ENCODE measurements at places on chromosomes 11 and 22. TPM values are rescaled to one million over a fixed set of nuclear protein-coding genes. Genes with fewer than 3 reads are reported as not detected.

INCENP gene
- 18.2 TPM for polyA plus RNA-seq

DNA sequence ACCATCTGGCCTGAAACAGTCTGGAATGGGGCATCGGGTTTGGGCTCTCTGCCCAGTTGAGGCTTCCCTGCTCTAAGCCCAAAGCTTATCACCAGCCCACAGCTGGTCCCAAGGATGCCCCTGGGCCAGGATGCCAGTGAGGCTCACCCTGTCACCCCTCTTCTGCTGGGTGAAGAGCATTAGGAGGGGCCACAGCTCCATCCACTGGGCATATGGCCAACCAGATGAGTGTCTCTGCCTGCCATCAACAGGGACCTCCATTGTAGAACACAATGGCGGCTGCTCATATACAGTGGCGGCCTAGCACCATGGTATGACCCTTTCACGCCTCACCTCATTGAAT lies 5.6 kb downstream of the CHST1 start:
- DNase-seq: no peak

- no peak for DNase-seq
These were observed 8.3 kb downstream of the TMEM138 start for GRCh38 chr11:61370349-61371005.

SLC5A1 gene
- 2.2 TPM for polyA plus RNA-seq

GRCh38 chr11:76670485-76671236 lies at the start of gene LRRC32:
Gene LRRC32 (minus strand): TSS chr11:76670747. CDS start chr11:76665954, 4,793 bp downstream.
- DNase-seq: no peak

ALX4 gene
- polyA plus RNA-seq: 1.1 TPM

DNA sequence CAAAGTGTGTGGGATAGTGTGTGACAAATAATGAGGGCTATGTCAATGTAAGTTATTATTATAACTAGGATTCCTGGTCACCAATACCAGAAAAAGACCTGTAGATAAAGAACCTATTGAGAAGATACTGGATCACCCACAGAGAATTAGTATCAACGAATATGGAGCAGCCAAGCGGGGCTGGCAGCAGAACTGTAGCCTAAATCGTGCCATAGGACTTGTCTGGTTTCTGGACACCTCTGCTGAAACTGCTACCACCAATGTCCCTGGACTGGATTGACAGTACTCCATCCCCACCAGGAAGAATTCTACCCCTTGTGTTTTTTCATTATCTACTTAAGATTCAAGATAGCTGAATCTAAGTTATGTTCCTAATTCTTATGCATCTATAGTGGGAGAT lies 30.3 kb upstream of the PAX6 start:
- DNase-seq: no peak

GRCh38 chr11:59730896-59731565 lies 17.4 kb upstream of the OR10V1 start:
- DNase-seq: no peak

GRCh38 chr11:121226415-121227263 lies 65.9 kb upstream of the SC5D start:
- DNase-seq: no peak

SEPTIN3 gene
- polyA plus RNA-seq: 0.63 TPM

GSTT2B gene
- polyA plus RNA-seq: 14.3 TPM

DNA sequence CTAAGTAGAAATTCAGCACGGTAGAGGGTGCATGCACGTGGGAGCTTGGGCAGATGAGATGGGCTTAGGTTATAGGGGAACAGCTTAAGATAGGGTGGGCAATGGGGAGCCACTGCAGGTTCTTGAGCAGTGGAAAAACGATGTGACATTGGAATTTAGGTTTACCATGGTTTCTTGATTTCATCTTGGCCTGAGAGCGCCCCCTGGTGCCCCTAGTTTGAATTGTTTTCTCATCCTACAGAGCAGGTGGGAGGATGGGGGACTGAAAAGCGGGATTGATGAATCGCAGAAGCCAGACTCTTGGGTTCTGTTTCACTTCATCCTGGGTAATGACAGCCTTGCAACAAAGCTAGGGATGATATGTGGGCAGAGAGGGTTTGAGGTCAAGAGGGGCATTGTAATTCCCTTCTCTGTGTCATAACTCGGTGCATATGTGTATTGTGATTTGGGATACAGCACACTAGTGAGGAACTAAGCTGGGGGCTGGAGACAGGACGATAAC lies 6.7 kb upstream of the MCAM start:
- DNase-seq: no peak

DNA sequence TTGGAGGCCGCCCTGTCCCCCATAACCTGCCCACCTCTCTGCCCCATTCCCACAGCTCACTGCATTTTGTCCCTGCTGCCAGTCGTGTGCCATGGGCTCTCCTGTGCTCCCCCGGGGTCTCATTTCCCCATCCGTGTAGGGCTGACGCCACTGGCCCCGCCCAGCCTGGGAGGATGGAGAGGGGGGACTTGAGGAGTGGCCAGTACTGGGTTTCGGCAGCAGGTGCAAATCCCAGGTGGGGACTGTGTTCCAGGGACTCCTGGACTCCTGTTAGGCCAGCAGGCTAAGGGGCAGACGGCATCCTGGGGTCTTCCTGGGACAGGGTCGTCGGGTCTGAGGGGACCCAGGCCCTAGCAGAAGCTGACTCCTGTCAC lies 1.2 kb upstream of the MYO7A start:
- no peak for DNase-seq
